CD4-positive, alpha-beta memory T cell (primary cell): ENCODE measurements at places on chromosomes 6 and 20. TPM values are rescaled to one million over a fixed set of nuclear protein-coding genes. Genes with fewer than 3 reads are reported as not detected.

Gene HDGFL1
- not detected for total RNA-seq

DNA sequence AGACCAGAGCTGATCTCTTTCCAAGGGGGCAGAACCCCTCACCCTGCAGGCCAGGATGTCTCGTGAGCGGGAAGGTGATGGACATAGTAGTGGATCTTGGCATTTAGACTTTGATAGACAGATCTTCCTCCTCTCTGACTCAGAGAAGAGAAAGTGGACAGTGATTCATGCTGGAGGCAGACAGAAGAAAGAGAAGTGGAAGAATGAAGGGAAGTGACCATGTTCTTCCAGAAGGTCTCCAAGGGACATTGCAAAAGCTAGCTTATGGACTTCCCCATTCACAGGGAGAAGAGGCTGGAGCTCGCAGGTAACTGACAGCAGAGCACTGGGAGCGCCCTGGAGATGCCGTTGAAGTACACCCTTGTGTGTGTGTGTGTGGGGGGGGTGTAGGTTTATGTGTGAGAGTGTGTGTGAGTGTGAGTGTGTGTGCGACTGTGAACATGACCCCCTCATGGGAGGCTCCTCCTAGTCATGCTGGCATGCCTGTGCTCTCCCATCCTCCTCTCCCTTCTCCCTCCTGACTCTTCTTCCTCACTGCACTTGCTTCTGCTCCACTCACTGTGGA, 8.0 kb upstream of the RAET1L start:
- DNase-seq = no peak
- H3K27ac ChIP-seq = no peak overlapping the region
- H3K27me3 ChIP-seq = peaks cover 29% of the 10 kb centered on the region
- peaks cover 14% of the 10 kb centered on the region for H3K4me1 ChIP-seq

DNA sequence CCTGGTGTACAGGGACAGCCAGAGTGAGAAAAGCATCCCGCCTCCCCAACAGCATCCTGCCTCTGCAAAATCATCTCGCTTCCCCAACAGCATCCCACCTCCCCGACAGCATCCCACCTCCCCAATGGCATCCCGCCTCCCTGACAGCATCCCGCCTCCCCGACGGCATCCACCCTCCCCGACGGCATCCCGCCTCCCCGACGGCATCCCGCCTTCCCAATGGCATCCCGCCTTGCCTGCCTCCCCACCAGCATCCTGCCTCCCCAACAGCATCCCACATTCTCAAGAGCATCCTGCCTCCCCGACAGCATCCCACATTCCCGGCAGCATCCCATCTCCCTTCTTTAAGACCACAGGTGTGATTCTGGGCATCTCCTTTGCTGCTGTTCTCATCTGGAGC, 46.0 kb upstream of the NXT1 start:
- no peak overlapping the region for H3K27ac ChIP-seq
- no peaks in the 10 kb centered on the region for H3K36me3 ChIP-seq
- no peaks in the 10 kb centered on the region for H3K4me1 ChIP-seq
- no peak overlapping the region for H3K4me3 ChIP-seq

- no peak within 1 kb of the TSS for H3K27ac ChIP-seq
- H3K4me3 ChIP-seq = no peak within 1 kb of the TSS
- H3K36me3 ChIP-seq = no peaks in the 10 kb centered on the region
- DNase-seq = no peak
These were observed at the start of gene PCSK2 for GRCh38 chr20:17226410-17227218. Gene PCSK2, plus strand, starts transcription at chr20:17227040. Its CDS starts 266 bp downstream, at chr20:17227306.

- no peaks in the 10 kb centered on the region for H3K36me3 ChIP-seq
- no peak overlapping the region for H3K27ac ChIP-seq
- no peak for DNase-seq
- H3K27me3 ChIP-seq = no peaks in the 10 kb centered on the region
These were observed 17.9 kb upstream of the MICB start for GRCh38 chr6:31479933-31480535.

DNA sequence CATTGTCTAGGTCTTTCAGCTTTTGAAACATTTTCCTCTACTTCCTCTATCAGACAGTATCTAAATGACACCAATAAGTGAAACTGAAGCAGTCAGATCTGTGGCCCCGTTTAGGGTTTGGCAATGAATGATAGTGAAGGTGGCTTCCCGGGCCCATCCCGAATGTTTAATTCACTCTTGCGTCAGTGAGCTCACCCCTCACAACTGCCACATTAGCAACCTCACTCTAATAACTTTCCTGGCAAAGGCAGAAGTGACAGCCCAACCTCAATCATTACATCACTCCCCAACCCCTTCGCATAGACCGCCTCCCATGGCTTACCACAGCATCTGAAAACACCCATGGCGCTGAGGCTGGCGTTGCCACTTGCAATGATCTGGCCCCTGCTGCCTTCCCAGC, 92.4 kb upstream of the CD83 start:
- H3K36me3 ChIP-seq = no peaks in the 10 kb centered on the region
- no peaks in the 10 kb centered on the region for H3K4me1 ChIP-seq
- H3K4me3 ChIP-seq = no peak overlapping the region
- H3K27me3 ChIP-seq = no peaks in the 10 kb centered on the region

Gene F13A1
- total RNA-seq = 0.33 TPM

Gene TENT5A
- total RNA-seq = 5.8 TPM
